Right lobe of liver (tissue), 6 donors: ENCODE measurements at places on chromosomes 5 and 9. TPM values are rescaled to one million over a fixed set of nuclear protein-coding genes. Genes with fewer than 3 reads are reported as not detected.

NUTM2G gene
- total RNA-seq: not detected

PRELID2 gene
- 2.6 TPM for total RNA-seq

ADAMTSL1 gene
- 1.6 TPM for total RNA-seq

DNA sequence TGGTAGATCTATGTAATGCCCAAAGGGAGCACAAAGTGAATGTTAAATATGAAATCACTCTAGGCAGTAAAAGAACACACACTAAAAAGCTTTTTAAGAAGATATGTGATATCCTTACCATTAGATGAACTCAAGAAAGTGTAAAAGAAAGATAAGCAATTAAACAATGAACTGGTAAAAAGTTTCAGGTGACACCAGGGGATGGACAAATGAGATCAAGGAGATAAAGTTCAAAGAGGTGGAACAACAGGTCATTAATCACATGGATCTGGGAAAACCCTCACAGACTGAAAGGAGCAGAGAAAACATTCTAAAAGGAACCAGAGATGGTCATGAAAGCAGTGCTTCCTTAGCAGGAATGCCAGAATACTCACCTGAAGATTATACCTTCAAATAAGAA lies 40.7 kb downstream of the LHFPL2 start:
- H3K4me3 ChIP-seq: no peak overlapping the region
- no peak for DNase-seq
- H3K27ac ChIP-seq: no peak overlapping the region

DNA sequence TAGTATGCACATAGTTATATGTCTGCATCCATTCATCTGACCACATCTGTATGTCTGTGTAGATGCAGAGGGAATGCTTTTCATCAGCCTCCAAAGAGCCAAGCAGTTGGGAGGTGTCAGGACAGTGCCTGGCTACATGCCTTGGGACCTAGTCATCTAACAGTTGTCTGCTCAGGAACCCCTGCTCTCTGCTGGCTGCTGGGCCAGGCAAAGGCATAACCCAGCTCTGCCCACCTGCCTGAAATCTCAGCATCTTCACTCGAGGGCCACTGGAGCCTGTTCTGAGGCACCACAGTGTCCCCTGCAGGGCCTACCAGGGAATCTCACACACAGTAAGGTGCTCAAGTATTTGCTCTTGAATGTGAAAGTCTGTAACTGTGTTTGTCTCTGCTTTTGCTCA lies 3.7 kb downstream of the C9orf50 start:
- H3K36me3 ChIP-seq: no peaks in the 10 kb centered on the region
- H3K27me3 ChIP-seq: no peaks in the 10 kb centered on the region
- H3K4me3 ChIP-seq: no peak overlapping the region
- no peaks in the 10 kb centered on the region for H3K4me1 ChIP-seq

- H3K36me3 ChIP-seq: no peaks in the 10 kb centered on the region
- no peak overlapping the region for H3K27ac ChIP-seq
- no peaks in the 10 kb centered on the region for H3K4me1 ChIP-seq
- DNase-seq: no peak
Observed at GRCh38 chr5:149863830-149864229, 80.8 kb downstream of the PDE6A start.

- DNase-seq: no peak
- no peak overlapping the region for H3K4me3 ChIP-seq
- H3K36me3 ChIP-seq: no peaks in the 10 kb centered on the region
- H3K27ac ChIP-seq: no peak overlapping the region
Observed at GRCh38 chr5:9903801-9904200, 273.6 kb upstream of the TAS2R1 start.

GRCh38 chr9:109972026-109972882 lies 192.3 kb downstream of the PALM2AKAP2 start:
- H3K27ac ChIP-seq: peak overlapping the region; percentile 4
- no peak for DNase-seq
- no peaks in the 10 kb centered on the region for H3K27me3 ChIP-seq
- H3K4me3 ChIP-seq: no peak overlapping the region
- peaks cover 30% of the 10 kb centered on the region for H3K4me1 ChIP-seq
- no peaks in the 10 kb centered on the region for H3K36me3 ChIP-seq
